ENCODE measurements at places on chromosomes 7 and 10.
A peak's percentile ranks its signal among the peaks of the same experiment; 100 is the strongest.

DNA sequence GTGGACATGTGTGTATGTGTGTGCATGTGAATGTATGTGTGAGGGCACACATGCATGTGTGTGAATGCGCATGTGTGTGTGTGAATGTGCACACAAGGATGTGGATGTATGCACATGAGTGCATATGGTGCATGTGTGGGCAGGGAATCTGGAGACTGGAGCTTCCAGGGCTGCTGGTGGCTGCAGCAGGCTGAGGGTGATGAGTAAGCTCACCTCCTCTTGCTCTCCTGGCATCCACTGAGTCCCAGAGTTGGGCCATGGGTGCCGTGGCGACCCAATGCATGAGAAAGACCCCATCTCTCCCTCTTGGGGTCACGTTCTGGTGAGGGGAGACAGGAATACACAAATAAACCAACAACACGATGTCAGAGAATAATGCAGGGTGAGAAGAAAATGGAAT lies 33.3 kb upstream of the COL13A1 start:
- no peak for DNase-seq

GRCh38 chr10:43902842-43903241 lies 254.2 kb upstream of the ZNF32 start:
- DNase-seq = no peak

- no peak for DNase-seq
Observed at GRCh38 chr7:99210265-99210970, 2.5 kb upstream of the KPNA7 start.

DNA sequence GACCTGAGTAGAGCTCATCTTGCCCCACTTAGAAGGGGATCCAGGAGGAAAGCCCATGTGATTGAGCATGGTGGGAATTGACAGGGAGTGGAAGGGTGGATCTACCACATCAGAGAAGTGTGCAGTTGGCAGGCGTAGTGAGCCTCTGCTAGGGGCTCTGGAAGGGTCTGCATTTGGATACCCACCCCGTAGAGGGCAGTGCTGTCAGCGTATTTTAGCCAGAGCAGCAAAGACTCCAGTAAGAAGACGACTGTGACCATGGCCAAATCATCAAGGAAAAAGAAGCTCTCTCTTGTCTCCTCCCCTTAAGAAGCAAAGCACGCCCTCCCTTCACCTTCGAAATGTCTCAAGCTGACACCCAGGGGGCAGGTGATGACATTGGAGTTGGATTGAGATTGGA lies 68.8 kb upstream of the INHBA start:
- DNase-seq = no peak

GRCh38 chr7:155788616-155789000 lies 23.7 kb downstream of the SHH start:
- DNase-seq = no peak

DNA sequence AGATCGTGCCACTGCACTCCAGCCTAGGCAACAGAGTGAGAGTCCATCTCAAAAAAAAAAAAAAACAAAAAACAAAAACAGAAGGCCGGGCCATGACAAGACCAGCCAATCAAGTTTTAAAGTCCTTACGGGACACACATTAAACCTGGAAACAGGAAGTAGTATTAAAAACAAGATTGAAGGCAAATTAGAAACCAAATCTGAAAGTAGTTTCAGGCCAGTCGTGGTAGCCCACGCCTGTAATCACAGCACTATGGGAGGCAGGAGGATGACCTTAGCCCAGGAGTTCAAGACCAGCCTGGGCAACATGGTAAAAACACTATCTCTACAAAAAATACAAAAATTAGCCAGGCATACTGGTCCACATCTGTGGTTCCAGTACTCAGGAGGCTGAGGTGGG lies 18.1 kb downstream of the PSAP start:
- DNase-seq = no peak

GRCh38 chr7:11707606-11708193 lies 124.3 kb downstream of the THSD7A start:
- DNase-seq = no peak

DNA sequence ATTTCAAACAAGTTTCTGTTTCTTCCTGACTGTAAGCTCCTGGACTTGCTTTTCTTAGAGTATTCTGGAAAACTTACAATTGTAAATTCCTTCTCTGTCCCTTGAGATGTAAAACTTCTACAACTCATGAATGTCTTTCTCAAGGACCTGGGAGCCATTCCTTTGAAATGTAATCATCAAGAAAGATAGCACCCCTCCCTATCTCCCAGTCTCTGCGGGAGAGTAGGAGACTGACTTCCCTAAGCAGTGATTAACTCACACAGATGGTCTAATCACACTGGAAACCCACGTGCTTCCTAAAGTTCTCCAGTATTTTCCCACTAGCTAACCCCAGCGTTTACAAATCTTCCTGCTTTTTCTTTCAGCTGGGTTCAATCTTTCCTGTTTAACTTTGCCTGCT lies 549.4 kb downstream of the SORCS1 start:
- no peak for DNase-seq

- no peak for DNase-seq
Observed at GRCh38 chr10:131020775-131021174, 290.7 kb downstream of the TCERG1L start.

GRCh38 chr7:111083413-111083812 lies 7.5 kb upstream of the LRRN3 start:
- DNase-seq = no peak

- no peak for DNase-seq
Observed at GRCh38 chr10:24467136-24467535, 256.6 kb downstream of the ARHGAP21 start.

DNA sequence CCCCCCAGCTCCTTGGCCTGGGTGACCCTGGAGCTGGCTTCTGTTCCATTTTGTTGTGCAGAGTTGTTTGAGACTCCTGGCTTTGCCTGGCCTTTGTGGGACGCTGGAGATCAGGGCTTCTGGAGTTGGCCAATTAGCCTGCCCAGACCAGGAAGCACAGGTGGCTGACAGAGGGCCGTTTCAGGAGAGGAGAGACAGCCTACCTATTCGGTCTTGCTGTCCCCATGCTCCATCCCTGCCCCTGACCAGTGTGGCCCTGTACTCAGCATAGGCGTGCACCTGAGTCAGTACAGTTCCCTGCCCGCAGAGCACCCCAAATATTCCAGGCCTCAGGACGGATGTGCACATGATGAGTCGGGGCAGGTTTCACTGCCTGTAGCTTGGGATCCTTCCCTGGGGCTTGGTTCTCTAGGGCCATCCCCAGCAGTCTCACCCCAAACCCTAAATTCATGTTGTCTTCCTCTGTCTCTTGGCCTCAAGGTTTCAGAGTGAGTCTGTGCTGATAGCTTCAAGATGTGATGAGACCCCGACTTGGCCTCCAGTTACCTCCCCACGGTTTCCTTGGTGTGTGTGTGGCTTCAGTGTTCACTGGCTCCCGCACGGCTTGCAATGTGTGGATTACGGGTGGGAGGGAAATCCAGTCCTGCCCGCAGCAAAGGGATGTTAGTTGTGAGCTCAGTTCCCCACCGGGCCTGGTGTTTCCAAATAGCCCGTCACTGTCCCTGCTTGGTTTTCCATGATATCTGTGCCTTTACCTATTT lies 44.7 kb downstream of the HTRA1 start:
- no peak for DNase-seq

- DNase-seq = no peak
Observed at GRCh38 chr10:50410066-50410811, 158.9 kb upstream of the ASAH2 start.

DNA sequence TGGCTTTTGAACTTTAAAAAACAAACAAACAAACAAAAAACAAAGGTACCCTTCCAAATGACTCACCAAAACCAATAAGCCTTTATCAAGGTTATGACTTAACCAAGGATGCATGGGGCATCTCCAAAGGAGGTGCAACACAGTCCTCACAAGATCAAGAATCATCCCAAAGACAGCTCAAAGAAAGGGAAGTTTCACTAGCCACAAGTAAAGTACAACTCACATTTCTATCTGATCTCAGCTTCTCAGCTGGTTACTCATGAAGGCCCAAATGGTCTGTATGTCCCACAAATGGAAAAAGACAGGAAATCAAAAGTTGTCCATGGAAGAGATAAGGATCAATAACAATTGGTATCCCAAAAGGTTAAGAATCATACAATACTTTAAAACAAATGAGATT lies 6.0 kb upstream of the MKLN1 start:
- DNase-seq = no peak

GRCh38 chr7:1090686-1091643 lies 3.1 kb downstream of the GPER1 start:
- no peak for DNase-seq

- DNase-seq = no peak
Observed at GRCh38 chr10:124287791-124288190, 130.9 kb downstream of the OAT start.

DNA sequence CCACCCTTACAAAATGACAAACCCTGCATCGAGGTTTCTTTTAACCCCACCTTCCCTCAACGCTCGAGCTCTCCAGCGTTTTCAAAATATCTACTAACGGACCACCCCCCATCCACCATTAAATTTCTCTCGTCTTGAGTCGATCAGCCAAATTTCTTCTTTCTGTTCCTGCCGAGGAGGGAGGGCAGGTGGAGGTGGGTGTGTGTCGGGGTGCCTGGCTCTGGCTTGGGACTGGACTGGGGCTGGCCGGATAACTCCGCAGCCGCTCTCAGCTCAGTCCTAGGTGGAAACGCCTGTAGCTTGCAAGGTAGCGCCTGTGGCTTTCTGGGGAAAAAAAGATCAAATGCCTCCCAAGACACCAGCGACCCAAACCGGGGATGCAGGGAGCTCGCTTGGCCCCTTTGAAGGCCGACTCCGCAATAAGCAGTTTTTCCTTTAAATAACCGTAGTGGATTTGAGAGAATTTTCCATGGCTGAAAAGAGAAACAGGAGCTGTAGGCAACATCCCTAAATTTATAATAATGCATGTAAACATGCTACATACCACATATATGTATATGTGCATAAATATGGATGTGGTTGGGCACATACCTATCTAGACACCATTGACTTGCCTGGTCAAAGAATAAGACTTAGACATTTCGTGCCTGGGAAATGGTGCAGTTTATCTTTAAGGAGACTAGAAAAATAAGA lies 1.9 kb upstream of the TMEM178B start:
- peak; percentile 24 for DNase-seq

- DNase-seq = no peak
Observed at GRCh38 chr10:6769704-6770417, 189.8 kb upstream of the PRKCQ start.

DNA sequence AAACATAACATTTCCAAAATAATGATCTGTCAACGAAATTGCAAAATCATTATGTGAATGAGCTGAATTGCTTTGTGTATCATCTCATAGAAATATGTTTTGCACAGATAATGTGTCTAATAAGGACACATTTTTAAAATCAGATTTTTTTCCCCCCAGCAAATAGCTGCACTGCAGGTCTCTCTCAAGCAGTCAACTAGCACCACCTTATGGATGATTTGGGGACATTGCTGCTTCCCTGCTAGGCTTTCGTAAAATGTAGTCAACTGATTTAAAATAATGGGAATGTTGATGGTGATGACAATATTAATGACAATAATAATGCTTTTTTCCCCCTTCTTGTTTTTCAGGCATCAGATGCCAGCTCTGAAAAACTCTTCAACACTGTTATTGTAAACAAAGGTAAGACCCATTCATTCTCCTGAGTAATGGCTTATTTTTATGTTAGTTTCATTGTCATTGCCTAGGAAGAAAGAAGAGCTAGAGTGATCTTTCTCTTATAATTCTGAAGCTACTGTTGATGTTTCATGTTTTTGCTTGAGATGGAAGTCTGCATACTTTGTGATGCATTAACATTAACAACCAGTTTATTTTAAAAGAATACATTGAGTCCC lies 433.6 kb upstream of the GALNT17 start:
- peak; percentile 69 for DNase-seq

DNA sequence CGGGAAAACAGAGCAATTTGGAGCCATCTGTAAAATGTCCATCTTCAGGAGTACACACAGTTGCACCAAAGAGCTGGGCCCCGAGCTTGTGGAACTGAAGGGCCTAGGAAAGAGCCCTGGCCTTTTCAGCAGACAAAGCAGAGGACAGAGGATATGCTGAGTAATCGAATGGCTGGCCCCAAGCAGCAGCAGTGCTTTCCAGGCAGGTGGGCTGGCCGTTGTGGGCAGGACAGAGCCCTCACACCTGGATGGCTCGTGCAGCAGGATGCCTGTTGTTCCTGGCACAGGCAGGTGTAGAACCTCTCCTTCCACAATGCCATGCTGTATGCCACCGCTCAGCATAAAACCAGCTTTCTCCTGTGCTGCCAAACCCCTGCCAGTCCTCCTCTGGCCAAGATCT lies 32.5 kb upstream of the TNS3 start:
- DNase-seq = no peak

- DNase-seq = no peak
Observed at GRCh38 chr7:123432601-123433000, 101.8 kb downstream of the IQUB start.

DNA sequence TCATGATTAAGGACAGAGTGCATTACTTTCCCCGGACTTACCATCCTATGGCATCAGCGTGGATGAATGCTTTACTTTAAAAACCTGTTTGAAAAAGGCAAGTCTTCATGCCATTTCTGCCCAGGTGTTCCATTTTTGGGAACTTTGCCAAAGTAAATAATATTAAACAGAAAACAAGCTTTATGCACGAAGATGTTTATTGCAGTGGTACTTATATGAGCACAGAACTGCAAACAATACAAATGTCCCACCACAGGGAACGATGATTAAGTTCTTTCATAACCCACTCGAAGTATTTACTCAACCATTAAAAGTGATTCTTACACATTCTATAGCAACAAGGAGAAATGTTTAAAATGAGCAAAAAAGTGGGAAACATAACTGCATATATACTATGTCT lies 109.7 kb upstream of the GDF10 start:
- DNase-seq = peak; percentile 51
